NCI-H2029 treated with DMSO at 0.1 percent for 48 hours (cell line): ENCODE measurements at places on chromosomes 16 and 17.

DNA sequence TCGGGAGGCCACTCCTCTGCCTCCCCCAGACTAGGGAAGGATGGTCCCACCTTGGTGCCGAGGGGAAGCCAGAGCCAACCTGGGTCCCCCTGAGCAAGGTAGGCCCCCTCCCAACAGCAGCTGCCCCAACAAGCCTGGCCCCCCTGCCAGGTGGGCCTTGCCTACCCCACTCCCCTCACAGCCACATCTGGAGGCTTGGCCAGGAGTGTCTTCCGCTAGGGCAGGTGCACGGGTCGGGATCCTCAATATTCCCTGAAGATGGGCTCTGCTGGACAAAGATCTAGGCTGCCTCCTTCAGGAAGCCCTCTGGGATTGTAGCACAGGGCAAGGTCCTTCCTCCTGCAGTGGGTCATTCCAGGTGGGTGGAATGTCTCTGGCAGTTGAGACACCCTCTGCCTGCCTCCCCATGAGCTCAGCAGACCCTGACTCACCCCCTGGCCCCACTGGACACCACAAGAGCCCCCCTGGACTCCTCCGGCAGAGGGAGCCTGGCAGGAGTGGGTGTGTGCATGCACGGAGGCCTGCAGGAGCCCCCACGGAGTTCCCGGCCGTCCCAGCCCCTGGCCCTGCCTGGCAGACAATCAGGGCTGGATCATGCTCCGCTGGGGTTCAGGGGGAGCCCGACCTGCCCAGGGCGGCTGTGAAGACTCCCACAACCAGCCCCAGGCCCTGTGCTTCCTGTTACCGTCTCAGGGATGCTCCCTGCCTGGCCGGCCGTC, 435 bp downstream of the C1QTNF8 start:
- DNase-seq: no peak

DNA sequence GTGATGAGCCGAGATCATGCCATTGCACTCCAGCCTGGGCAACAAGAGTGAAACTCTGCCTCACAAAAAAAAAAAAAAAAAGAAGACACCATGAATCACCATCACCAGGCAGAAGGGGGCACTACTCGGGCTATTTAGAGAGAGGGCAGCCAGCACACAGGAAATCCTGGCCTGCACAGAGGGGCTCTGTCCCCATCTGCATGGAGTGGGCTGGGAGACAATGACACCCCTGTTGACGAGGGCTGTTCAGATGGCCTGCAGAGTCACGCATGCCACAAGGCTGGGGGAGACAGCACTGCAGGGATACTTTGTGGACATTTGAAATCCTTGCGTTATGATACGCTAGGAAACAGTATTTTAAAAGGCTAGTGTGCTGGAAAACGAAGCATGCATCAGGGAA, 48.3 kb downstream of the CUEDC1 start:
- no peak for DNase-seq

GRCh38 chr16:11632455-11632939, 35.8 kb upstream of the SNN start:
- DNase-seq: no peak

DNA sequence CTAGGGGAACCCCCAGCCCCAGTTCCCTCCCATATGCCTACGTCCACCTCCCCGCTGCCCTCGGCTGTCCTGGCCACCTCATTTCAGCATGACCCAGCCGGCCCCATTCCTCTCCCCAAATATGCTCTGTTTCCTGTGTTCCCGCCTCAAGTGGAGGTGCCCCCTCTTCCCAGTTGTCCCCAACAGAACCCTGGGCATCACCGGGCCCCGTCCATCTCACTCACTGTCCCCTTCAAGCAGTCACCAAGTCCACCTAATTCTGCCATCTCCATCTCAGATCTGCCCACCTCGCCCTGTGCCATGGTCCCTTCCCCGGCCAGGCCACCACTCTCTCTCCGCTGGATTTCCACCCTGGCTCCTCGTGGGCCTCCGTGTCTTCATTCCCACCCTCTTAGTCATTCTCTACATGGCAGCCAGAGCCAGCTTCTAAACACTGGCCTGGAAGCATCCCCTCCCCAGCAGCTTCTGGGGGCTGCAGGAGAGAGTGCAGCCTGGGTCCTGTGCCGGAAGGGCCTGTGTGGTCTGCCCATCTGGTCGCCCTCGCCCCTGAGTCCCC, 12.8 kb downstream of the CDK3 start:
- DNase-seq: no peak

DNA sequence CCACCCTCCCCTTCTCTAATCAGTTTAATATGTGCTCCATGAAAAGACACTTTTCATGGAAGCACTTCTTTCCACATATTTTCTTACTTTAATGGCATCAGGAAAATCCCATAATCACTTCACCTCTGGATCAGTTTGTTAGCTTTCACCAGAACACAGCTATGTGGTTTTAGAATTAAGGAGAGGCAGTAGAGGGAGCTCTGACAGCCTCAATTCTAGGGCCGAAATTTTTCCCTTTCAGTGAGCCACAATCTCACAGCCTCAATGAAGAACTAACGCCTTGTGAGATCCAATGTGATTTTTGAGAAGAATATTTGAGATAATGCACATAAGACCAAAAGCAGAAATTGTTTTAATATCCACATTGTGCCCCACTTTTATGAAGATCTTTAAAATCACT, 1494.0 kb upstream of the CDH8 start:
- DNase-seq: no peak
